Left kidney (tissue), 8 donors: ENCODE measurements at places on chromosomes 12 and 14.

GRCh38 chr14:93643127-93643526 is 145.2 kb downstream of the PRIMA1 start:
- no peak for DNase-seq

DNA sequence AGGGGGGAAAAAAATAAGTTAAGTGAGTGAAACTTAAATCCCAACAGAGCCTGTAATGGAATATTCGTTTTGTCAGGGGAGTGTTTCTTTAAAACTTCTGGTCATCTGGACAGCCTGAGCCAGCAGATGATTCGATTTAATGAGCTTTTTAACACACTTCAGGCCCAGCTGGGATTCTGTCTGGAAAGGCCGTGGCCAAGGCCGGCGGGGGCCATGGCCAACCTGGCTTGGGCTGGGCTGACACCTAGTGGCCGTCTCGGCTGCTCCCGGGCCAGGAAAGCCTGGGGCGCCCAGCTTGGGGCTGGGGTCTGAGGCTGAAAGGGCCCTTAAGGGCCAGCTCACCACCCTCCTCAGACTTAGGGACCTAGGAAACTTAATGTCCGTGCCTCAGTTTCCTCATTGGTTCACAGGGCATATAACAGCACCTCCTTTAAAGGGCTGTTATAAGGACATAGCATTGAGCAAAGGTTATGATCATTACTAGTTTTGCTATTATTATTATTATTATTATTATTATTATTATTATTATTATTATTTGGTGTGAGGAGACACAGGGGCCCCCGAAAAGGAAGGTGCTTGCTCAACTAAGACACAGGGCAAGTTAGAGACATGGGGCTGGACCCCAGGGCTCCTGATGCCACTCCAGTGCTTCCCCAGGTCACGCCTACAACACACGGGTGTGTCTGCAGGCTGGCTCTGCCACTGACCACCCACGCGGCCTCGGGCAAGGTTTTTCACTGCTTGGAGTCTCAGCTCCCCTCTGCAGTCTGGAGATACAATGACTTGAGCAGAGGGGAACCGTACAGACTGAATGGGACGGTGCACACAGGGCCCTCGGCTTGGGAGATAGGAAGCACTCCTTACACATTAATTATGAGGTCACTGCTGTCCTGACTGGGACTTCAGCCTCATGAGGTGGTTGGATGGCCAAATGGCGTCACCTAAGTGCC is 84.0 kb downstream of the SYNE3 start:
- DNase-seq: no peak

- DNase-seq: no peak
Observed at GRCh38 chr12:104634044-104634443, 177.3 kb downstream of the CHST11 start.

DNA sequence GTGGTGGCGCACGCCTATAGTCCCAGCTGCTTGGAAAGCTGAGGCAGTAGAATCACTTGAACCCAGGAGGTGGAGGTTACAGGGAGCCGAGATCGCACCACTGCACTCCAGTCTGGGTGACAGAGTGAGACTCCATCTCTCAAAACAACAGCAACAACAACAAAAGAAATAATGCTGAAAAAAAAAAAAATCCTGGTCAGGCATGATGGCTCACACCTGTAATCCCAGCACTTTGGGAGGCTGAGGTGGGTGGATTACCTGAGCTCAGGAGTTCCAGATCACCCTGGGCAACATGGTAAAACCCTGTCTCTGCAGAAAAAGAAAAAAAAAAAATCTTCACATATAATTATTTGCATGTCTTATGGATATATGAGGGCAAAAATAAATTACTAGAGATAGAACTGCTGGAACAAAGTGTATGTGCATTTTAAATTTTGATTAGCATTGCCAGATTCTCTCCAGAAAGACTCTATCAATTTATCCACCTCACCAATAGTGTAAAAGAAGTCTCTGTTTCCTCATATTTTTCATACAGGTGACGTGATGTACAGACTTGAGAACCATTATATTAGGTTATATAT is 75.4 kb downstream of the ATXN2 start:
- DNase-seq: no peak

DNA sequence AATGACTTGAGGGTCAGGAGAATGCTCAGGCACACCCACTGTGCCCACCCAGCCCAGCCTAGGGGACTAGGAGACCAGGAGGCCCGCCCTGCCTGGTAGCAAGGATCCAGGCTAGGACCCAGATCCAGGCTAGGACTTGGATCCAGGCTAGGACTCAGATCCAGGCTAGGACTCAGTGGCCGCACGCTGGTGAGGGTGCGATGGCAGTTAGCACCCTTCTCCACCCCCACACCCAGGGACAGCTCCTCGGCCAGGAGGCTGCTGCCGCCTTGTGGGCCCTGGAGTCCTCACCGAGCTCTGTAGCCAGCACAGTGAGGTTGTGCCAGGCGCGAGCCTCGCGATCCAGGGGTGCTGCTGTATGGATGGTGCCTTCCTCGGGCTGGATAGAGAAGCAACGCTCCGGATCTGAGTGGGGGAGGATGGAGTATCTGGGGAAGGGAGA is 5.1 kb downstream of the CDH24 start:
- DNase-seq: no peak

- no peak for DNase-seq
Observed at GRCh38 chr14:81256289-81256960, 35.7 kb upstream of the GTF2A1 start.

GRCh38 chr12:110073049-110073831 is 24.9 kb upstream of the C12orf76 start:
- no peak for DNase-seq

DNA sequence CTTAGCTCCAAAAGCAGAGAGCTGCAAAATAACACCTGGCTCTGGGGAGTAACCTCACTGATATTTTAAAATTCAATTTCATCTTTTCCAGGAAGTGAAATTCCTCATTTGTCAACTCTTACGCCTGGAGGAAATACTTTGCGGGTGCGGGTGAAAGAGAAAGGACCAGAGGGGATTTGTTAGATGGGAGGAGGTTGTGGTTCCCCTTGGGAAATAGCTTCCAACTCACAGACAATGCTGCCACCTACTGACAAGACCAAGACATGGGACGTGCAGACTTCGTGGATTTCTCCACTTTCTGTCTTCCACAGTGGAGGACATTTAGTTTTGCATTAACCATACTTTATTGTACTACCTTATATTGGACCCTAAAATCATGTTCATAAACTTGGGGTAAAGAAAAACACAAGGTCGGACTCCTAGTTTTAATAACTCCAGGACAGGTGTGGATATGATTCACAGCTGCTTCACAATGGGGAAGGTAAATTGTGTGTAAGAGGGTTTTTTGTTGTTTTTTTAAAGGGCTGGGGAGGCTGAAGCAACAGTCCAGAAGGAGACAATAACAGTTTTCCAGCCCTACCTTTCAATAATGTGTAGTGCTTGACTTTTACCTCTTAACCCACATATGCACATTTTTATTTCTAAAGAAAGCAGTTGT is 10.8 kb downstream of the FBXL14 start:
- DNase-seq: peak; percentile 80
